ENCODE measurements at places on chromosomes 12 and 14.
A peak's percentile ranks its signal among the peaks of the same experiment; 100 is the strongest.

DNA sequence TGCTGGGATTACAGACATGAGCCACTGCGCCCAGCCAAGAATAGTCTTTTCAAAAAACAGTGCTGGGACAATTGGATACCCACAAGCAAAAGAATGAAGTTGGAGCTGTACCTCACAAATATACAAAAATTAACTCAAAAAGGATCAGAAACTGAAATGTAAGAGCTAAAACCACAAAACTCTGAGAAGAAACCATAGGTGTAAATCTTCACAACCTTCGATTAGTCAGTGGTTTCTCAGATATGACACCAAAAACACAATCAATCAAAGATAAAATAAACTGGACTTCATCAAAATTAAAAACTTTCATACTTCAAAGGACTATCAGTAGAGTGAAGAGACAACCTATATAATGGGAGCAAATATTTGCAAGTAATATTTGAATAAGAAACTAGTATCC lies 35.3 kb downstream of the SLC25A47 start:
- DNase-seq: no peak

- DNase-seq: no peak
These were observed 111.4 kb upstream of the TSPAN8 start for GRCh38 chr12:71269281-71269598.

GRCh38 chr14:104100171-104101085 lies 14.9 kb downstream of the ASPG start:
- DNase-seq: no peak

GRCh38 chr14:73977896-73978295 lies 27.8 kb downstream of the COQ6 start:
- DNase-seq: no peak

- DNase-seq: peak; percentile 57
These were observed 88.0 kb upstream of the TMEM260 start for GRCh38 chr14:56491299-56492285.

DNA sequence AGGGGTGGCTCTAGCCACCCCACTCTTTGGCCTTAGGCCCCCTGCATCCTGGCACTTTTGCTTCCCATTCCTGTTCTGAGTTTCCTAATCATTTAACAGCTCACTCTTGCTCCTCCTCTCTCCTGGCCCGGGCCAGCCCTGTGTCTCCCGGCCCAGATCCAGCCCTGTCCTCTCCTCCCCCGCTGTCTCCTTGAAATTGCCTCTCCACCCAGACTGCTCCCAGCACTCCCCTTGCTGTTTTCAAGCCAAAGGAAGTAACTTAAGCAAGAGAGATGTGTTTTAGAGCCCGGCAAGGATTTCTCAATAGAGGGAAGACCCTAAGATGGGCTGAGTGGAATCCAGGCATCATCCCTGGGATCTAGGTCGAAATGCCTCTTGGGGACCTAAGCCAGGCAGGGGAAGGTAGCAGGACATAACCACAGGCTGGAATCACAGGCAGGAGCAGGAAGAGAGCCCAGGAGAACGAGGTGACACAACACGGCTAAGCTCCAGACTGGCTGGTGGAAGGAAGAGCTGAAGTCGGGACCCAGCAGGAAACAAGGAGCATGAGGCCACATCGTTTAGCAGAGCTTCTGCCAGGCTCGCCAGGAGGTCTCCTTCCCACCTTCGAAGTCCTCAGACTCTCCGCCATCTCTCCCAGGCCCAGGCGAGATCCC lies 2.0 kb upstream of the LRP1-AS start:
- no peak for DNase-seq

Data from NB4 (cell line).